Fibroblast of skin of back (primary cell): ENCODE measurements at places on chromosomes 2 and 18.

DNA sequence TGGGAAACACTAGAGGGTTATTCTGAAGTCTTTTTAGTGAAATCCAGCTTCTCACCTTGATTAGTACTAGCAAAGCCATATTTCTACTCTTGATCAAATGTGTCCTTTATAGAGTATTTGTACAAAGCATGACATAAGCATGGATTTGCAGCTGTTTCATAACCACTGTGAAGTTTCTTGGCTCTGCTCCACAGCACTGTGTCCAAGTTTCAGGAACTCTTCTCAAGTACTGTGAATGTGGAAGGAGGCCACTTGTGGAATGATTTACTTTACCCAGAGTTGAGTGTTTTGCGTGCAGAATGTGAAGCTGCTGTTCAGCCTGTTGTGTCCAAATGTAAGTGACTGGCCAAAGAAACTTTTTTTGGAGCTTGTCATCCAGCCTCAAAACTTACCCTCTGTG, 16.2 kb upstream of the MAPRE2 start:
- DNase-seq = peak; percentile 63

DNA sequence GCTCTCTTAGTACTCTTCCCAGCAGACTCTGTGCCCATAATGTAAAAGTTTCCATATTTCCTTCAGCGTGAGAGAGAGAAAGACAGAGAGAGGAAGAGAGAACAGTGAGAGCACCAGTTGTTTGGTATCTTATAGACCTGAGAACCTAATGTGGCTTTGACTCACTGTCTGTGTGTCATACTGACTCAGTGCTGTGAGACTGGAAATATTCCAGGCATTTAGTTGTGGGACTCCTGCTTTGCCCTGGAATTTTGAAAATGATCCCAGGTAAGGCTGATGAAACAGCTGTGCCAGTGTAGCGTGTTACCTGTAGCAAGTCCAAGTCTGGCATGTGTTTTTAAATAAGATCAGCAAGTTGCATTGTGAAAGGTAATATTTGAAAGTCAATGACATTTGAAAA, 87.9 kb upstream of the KCNH7 start:
- DNase-seq = peak; percentile 83

- DNase-seq = peak; percentile 25
Observed at GRCh38 chr2:38268001-38268400, 109.1 kb downstream of the ATL2 start.

DNA sequence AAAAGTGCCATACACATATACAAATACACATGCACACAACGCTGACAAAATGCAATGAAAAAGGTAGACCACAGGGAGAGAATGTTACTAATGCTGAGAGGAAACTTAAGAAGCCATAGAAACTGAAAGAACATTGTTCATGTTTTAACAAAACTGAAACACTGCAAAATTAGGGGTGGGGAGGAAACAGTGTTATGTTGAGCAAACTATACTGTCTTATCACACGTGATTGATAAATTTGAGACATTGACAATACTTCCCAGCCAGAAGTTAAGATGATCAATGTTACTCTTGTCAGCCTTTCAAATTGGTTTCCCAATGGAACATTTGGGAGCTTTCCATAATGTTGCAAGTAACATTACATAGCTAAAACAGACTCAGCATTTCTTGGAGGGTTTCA, 165.5 kb downstream of the L3MBTL4 start:
- DNase-seq = no peak
